ENCODE measurements at places on chromosomes 5 and 9.

DNA sequence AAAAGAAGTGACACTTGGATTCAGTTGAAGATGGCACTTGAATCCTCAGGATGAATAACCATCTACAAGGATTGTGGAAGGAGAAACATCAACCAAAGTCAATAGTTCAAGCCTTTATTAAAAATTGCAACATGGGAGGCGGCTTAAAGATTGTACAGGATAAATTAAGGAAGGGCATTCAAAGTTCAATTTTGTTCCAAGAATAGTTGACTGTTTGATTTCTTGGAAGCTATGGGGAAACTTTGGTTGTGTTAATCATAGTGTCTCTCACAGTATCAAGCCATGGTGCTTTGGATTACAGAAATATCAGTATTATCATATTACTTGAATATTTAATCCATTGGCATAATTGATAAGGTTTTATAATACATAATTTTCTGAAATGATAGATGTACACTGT lies 1844.3 kb downstream of the MAT2B start:
- no peak for DNase-seq

- no peak for DNase-seq
Observed at GRCh38 chr9:133121915-133122550, 993 bp upstream of the RALGDS start.

GRCh38 chr5:54969856-54970828 lies 15.3 kb downstream of the ESM1 start:
- no peak for DNase-seq

- no peak for DNase-seq
Observed at GRCh38 chr5:116605310-116606070, 30.9 kb upstream of the SEMA6A start.

DNA sequence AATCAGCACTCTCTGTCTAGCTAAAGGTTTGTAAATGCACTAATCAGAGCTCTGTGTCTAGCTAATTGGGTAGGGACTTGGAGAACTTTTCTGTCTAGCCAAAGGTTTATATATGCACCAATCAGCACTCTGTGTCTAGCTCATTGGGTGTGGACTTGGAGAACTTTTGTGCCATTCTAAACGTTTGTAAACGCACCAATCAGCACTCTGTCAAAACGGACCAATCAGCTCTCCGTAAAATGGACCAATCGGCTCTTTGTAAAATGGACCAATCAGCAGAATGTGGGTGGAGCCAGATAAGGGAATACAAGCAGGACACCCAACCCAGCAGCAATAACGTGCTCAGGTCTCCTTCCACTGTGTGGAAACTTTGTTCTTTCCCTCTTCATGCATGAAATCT lies 298.6 kb upstream of the PTPRD start:
- no peak for DNase-seq

GRCh38 chr9:12554636-12555035 lies 138.5 kb upstream of the TYRP1 start:
- no peak for DNase-seq

DNA sequence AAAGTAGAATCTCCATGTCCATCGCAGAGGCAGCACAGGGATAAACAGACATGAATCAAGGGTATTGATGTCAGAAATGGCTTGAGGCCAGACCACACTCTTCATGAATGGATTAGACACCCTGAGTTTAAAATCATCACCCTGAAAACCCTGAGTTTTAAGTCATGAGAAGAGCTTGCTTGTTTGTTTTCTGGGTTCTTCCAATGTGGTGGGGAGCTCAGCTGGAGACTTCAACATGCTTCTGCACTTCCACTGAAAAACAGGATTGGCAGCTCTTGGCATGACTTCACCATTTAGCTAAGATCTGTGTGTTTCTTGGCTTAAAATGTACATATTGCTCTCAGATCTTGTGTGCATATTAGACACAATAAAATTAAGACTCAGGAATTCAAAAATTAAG lies 9.8 kb downstream of the GCNT4 start:
- no peak for DNase-seq

- DNase-seq: no peak
Observed at GRCh38 chr5:177959315-177959714, 36.7 kb downstream of the PROP1 start.

GRCh38 chr9:24073007-24073592 lies 247.1 kb upstream of the ELAVL2 start:
- DNase-seq: no peak

DNA sequence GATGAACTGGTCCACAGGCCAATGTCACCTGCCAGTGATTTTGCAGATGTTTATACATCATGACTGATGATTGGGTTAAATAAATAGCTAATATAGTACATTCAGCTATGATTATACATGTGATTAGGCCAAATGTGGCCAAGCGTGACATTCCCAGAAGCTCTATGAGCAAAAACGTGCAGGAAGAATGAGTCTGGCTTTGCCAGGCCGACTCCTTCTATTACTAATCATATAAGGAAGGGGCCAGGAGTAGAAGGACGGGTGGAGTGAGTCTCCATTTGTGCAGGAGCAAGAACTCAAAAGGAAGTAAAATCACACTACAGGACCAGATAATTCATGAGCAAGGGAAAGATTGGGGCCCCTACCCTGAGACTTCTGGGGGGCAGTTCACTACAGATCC lies 178.2 kb downstream of the ROR2 start:
- DNase-seq: no peak

DNA sequence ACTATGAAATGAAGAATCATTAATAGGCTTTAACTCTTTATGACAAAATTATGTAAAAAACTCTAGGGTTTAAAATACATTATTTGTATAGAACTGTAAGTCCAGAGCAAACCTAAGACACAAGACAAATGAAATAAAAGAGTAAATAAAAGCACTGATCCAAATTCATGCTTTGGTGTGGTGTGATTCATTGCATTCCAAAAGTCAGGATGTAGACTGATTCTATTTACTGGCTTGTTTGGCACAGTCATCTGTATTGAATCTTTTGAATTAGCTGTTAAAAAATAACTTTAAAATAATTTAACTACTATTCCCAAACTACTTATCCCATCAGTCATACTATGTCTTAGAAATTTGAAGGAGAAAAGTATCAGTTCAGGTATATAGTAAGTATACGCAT lies 31.1 kb downstream of the IL4 start:
- DNase-seq: no peak

GRCh38 chr5:58800861-58801540 lies 218.1 kb downstream of the RAB3C start:
- no peak for DNase-seq

DNA sequence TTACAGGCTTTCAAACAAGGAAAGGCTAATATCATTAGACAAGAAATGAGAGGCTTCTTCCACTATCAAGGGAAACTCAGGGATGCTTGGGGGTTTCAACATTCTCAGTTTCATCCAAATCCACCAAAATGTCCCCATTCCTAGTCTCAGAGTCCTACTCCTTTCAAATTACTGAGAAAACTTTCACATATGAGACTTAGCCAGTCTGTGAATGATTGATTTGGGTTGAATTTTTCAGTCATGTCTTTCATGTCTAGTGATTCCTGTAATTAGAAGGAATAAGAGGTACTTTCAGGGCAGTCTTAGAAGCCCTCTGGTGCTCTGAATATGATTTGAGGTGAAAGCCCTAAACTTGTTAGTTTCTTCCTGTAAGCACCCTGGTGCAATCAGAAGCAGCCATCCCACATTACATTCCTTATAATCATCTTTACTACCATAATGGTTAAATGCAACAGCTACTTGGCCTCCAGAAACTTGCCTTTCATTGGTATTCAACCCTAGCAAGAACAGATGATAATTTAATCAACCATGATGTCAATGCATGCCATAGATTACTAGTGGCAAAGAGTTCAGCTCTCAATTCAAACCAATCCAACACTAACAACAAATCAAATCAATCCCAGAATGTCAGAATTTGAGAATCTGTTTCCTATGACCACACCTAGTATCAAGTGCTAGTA lies 50.7 kb upstream of the RIC1 start:
- no peak for DNase-seq
